Tibial nerve (tissue), 4 donors: ENCODE measurements at places on chromosomes 5 and 9.

DNA sequence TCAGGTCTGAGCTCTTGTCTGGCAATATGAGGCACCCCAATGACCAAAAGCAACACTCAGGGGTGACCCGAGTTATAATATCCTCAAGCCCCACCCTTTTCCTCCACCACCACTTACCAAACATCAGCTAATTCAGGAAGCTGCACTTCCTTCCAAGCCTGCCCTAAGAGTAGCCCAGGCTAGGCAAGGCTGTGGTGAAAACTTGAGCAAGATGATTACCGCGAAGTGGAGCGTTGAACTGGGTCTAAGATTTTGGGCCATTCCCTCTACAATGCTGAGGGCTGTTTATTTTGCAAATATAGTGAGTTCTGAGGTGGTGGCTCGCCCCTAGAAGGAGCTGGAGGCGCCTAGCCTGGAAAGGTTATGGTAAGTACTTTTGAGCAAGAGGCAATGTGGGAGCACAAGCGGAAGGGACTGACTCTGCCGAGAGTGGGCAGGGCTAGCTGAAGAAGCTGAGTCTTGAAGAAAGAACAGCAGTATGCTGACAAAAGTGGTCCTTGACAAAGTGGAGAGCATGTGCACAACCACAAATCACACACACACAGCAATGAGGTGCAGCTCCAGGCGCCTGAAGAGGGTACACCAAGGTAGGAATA lies at the start of gene HK3:
HK3 (minus strand) TSS at position 51 of the 596 bp plus-strand sequence. CDS start 3,187 bp downstream, outside the sequence.
- peak; percentile 14 for DNase-seq

DNA sequence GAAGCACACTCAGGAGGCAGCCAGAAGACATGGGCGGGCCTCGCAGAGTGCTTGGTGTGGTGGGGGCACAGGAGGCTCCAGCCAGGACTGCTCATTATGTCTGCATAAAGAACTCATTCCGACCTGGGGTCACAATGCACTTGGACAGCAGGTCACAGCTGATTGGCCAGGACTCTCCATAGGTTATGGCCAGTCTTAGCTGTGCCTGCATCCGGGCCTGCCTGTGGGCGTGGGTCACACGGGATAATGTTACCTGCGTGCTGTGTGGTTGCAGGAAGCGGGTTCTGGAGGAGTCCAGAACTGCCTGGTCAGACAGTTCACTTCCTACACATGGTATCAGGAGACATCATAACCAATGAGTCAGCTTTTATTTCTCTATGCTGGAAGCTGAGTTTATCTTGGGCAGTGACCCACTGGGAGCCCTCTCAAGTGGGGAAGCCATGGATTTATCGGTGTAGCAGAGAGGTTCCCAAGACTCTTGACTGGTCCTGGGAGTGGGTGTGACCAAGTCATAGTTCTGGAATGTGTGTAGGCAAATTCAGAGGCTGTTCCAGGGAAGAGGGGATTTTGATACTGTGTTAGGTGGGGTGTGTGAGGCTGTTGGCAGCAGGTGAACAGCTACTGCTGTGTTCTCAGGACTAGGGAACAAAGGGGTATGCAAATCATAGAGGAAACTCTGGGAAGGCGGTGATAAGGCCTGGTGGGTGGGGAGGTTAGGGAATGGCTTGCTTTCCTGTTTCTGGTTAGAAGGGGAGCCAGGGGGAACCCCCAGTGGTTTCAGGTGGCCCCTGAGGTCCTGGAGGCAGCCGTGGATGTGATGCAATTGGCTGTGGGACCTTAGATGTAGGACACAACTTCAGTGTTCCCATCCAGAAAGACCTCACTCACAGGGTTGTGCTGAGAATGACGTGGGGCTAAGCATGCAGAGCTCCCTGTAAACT lies 51.3 kb downstream of the ARHGEF37 start:
- no peak for DNase-seq

DNA sequence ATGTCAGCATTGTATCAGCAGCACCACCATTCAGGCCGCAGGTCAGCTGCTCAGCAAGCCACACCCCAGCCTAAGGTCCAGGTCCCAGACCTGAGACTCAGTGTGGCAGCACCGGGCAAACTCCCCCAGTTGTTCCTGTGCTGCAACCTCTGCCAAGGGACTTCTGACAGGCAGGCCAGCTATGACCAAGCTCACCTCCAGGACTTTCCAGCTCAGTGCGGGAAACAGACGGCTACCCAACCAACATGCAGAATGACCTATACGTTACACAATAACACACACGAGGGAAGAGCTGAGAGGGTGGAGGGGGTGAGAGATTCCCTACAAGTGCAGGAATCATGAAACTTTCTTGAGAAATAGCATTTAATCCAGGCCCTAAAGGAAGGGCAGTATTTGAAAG lies 143.7 kb downstream of the FSTL4 start:
- DNase-seq = no peak

- no peak for DNase-seq
Observed at GRCh38 chr5:172199446-172199845, 5.5 kb downstream of the EFCAB9 start.

DNA sequence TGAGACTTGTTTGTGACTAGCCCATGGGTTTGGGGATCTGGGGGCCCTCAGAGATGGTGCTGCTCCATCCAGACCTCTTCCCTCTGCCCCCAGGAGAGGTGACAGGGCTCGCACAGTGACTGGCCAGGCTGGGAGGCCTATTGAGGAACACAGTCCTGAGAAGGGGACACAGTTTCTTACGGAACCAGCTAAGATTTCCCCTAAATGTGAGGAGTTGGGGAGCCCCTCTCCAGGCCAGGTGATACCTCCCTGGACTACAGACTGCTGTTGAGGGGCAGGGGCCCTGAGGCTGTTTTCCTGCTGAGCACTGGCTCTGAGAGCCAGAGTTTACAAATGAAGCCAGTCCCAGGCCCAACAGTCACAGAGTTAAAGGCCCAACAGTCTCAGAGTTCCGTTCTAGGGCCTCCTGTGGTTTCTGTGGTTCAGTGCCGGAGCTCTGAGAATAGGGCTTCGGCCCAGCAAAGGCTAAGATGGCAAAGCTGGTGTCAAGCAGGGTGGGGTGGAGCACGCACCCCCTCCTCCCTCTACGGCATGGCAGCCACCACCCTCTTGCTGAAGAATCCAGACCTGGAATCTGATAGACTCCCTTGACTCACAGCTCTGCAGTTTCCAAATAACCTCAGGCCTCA lies 1.1 kb upstream of the SEMA4D start:
- DNase-seq = no peak

- DNase-seq = no peak
Observed at GRCh38 chr5:82319651-82320376, 41.7 kb upstream of the RPS23 start.

DNA sequence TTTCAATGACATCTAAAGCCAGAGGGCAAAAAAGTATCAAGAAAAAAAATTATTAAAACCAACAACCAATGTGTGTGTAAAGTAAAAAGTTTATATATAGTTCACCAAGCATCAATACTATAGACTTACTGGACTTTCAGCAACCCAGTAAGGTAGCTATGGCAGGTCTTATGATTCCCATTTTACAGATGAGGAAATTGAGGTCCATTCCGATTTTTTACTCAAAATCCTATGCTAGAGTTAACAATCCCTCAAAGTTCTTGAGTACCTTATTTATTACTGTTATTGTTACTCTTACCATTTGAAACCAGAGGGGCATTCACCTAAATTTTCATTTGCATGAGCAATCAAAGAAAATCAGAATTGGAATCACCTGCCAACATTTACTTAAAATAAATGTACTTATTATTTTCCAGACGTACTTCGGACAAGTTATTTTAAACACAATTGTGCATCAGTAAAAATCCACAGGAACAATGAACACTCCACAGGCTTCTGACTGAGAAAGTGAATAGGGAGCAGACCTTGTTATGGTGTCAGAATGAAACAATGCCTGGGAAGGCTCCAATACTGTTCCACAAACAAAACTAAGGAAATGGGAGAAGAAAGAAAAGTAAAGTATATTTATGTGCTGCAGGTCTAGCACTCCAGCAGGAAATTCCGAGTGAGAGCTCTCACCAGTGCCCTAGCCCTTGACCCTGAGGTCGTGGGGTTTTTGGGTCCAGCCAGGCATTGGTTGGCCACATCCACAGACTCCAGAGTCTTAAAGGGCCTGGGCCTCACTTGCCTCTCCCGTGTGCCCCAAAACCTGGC lies 229.9 kb downstream of the PIK3R1 start:
- DNase-seq = no peak

DNA sequence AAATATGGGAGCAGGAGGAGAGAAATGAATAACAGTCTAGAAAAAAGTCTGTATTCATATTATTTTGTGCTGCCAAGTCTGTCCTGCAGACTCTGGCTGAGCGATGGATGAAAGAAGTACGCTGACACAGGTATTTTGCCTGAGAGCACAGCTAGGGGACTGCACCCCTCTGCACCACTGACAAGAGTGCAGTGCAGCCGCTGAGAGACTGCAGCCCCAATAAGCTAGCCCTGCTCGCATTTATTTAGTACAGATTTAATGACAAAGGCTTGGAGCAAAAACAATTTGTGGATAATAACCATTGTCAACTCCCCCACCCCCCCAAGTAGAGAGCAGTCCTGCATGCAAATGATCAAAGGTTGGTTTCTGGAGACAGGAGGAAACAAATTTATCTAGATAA lies 13.3 kb upstream of the MRPS30 start:
- no peak for DNase-seq

GRCh38 chr5:7047511-7048261 lies 334.5 kb downstream of the TENT4A start:
- no peak for DNase-seq

- no peak for DNase-seq
Observed at GRCh38 chr5:6342689-6343315, 35.5 kb downstream of the MED10 start.

DNA sequence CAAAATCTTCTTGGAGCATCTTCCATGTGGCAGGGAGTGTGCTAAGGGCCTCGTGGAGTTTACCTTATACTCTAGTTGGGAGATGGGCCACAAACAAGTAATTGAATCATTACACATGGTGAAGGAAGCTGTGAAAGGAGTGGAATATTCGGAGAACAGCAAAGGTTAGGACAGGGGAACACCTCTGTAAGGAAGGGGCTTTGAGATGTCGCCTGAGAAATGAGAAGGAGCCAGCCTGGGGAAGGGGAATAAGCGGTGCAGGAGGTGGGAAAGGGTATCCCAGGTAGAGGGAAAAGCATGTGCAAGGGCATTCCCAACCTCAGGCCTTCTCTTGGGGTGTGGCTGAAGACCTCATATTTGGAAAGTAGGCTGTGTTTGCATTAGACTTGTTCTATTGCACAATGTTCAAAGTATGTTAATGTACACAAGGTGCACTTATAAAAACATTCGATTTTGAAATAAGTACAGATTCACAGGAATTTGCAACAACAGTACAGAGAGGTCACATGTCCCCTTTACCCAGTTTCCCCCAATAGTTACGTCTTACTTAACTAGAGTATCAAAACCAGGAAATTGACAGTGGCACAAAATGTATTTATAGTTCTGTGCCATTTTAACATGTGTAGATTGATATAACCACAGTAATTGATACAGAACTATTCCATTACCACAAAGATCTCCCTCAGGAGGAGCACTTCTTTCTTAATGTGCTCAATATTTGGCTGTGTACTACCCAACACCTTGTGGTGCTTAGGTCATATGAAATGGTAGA lies 2.4 kb upstream of the STOM start:
- no peak for DNase-seq

DNA sequence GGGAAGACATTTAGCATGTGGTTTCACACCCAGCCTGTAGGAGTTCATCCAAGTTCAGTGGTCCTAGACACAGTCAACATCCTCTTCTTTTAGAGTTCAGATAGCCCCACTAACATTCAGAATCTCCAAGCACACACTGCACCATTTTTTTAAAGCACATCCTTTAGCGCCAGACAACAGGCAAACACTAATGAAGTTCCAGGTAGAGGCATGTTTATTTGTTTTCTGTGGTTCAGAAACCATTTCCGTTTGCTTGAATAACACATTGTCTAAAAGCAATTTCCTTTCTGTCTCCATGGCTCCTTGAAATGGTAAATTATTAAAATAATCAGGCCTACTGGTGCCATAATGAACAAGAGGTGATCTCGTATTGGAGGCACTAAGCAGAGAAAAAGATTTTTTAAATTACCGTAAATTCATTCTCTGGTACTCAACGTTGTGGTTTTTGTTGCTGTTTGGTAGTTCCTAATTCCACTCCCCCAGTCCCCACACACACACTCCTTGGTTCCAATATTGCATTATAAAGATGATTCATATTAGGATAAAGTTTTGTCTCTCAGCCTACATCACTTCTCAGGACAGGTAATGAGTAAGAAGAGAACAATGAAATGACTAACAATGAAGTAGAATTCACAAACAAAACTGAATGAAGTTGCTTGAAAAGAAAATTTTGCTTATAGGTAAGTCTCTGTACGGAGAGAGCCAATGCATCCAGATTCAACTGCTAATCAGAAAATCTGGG lies 153.1 kb downstream of the PCSK1 start:
- no peak for DNase-seq

GRCh38 chr9:133059623-133060022 lies 2.2 kb upstream of the CEL start:
- no peak for DNase-seq

GRCh38 chr9:35646533-35647265 lies 4.0 kb downstream of the SIT1 start:
- peak; percentile 95 for DNase-seq

GRCh38 chr5:74240783-74241750 lies 399.5 kb downstream of the ENC1 start:
- DNase-seq = no peak

DNA sequence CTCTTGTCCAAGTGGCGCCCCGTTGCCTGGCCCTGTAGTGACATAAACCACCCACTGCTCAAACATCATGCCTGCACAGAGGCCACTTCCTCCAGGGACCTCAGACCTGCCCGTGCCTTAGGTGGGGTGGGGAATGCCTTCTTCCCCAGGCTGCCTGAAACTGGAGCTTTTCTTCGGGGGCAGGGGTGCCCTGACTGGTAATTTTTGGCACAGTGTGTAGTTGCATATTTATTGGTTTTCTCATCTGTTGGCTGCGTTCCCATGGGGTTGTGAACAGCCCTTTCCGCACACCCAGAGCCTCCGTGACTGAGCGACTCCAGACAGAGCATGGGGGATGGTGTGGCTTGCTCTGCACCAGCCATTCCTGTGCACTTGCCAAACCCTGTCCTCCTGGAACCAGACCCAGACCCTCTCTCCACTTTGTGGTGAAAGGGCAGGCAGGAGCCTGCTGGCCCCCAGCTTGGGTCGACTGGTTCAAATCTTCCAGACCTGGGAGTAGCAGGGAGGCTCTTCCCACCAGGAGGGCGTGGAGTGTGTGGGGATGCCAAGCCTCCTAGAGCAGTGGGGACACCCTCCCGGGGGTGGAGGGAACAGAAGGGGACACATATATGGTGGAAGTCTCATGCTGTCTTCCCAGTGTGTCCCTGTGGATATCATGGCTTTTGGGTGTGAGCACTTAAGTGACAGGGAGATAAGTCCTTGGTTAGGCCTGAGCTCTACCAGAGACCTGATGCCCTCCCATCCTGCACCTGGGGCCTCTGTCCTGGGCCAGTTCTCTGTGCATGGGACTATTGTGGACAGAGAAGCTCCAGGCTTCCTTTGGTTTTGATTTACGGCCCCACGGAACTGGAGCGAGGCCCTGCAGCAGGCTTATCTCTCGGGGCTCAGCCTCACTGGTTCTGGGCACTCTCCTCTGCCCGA lies 39.6 kb downstream of the WNK2 start:
- DNase-seq = no peak

DNA sequence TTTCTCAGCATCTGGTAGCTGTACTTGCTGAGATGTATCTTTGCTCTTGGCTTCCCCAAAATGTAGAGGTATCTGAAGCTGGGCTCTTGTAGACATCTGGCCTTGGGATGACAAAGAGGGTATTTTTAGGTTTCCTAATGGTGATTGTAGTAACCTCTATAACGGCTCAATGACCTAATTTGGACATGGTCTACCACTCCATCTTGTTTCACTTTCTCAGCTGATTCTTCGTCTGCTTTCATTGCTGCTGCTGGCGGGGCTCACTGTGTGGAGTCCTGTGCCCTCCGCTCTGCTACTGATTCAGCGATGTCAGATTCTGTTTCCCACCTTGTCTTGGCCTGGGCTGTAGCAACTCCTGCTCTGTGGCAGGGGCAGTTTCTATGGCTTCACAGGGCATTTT lies 12.7 kb upstream of the MARCHF11 start:
- no peak for DNase-seq
